ENCODE measurements at places on chromosomes 3 and 15.

- peak; percentile 18 for DNase-seq
These were observed 30.6 kb downstream of the INTS14 start for GRCh38 chr15:65580287-65580686.

DNA sequence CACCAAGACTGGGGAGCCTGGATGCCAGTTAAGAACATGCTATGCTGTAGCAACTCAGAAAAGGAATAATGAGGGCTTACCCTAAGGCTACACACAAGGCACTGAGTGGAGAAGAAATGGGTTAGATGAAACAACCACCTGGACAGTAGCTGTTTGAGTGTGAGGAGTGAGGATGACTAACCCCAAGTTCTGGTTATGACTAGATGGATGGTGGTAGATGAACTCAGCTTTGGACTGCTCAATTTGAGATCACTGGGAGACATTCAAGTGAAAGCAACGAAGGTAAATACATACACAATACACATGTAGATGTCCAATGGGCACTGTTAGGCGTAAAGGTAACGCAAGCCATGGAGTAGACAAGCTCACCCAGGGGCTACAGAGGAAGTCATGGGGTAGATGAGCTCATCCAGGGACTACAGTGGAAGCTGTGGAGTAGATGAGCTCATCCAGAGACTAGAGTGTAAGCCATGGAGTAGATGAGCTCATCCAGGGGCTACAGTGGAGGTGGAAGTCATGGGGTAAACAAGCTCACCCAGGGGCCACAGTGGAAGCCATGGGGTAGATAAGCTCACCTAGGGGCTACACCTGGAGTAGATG, 98.3 kb downstream of the ANO10 start:
- DNase-seq, result no peak

DNA sequence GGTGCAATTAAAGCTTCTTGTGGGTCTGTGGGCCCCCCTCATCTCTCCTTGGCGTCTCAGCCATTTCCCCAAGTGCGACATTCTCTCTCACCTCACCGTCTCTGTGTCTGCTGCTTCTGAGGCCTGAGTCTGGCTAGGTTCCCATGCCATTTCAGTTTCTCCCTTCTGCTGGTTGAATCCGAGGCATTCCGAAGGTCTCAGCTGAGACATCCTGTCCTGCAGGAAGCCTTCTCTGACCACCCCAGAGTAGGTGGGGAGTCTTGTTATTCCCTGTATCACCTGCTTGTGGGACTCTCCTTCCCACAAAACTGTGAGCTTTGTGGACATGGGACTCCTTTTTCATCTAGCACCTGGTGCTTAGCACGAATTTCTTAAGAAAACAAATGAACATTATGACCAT, 78.3 kb downstream of the ASB7 start:
- DNase-seq, result no peak

DNA sequence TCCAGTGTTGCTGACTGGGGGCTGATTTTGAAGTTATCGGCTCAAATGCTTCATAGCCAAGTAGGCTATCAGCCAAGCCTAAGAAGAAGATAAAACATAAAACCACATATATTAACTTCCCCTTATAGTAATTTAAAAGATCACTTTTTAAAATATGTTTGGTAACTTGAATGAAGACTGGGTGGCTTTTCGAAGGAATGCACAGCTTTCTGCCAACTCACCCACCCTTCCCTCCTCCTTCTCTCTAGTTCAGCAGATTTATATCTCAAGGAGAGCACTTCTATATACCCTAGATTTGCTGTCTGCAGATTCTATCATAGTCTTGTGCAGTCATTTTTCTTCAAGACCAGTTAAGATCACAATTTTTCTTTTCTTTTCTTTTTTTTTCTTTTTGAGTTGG, 189.4 kb upstream of the CHRM5 start:
- no peak for DNase-seq

GRCh38 chr3:183883291-183884096, 1.2 kb downstream of the PARL start:
- no peak for DNase-seq

DNA sequence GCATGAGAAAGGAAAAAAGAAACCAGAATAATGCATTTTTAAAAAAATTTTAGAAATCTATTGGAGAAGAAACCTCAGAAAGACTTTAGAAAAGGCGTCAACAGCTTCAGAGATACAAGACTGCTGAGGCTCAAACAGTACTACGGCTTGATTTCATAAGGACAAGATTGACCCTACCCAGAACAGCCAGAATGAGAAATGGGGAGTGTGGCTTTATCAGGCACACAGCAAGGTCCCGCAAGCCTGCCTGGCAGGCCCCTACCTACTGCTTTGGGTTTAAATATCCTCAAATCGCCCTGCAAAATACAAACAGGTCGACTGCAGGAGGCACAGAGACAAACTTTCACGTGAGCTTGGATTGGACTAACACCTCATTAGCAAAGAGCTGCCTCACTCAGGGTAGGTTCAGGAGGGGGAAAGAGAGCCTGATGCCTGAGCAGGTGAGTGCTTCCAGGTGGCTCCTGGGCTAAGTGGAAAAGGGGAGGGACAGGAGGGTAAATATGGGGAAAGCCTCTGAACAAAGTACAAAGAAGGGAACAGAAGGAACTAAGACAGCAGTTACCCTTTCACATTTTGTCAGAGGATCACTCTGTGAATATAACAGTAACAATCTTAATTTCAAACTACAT, 87.5 kb downstream of the RORA start:
- DNase-seq, result no peak

DNA sequence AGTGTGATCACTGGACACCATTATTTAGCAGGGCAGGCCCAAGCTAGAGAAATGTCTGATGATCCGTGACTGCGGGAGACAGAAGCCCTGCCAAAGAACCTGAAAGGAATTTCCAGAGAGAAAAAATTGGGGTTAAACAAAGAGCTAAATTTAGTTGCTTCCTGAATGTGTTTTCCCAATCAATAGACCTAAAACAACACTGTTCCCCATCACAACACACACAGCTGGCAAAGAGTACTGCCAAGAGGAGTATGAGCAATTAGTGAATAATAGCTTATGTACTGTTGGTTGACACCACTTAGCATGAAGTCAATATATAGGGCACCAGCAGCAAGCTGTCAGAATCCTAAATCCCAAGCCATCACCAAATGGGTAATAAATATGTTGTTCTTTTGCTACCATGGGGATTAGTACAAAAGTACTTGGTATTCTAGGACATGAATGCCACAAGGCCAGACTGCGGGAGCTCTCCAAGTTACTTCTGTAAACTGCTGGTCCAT, 35.7 kb downstream of the CLK3 start:
- no peak for DNase-seq

DNA sequence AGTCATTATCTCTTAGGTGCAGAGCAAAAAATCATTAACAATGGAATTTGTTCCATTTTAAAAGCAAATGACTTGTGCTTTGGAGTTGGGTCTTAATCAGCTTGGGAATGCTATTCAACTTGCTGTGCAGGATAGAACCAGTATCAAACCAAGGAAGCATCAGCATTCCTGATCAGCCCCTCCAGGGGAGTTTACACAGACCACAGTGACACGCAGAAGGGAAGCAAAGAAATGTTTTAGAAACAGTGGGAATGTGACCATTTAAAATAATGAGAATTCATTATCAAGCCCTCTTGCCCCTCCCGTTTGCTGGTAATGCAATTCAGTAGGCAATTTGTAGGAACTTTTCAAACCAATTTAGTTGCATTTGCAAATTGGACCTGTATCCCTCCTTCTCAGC, 155.1 kb downstream of the LRTM1 start:
- DNase-seq, result no peak

- DNase-seq, result no peak
These were observed 523.8 kb downstream of the SOX2 start for GRCh38 chr3:182235504-182235903.

Data from fibroblast of skin of left quadriceps (primary cell).